Esophagus squamous epithelium (tissue), 5 donors: ENCODE measurements at places on chromosomes 13 and 19.

GRCh38 chr19:53808710-53809125 lies 15.4 kb downstream of the NLRP12 start:
- no peak for DNase-seq

- no peak for DNase-seq
Measured at GRCh38 chr19:46753420-46754155, 7.3 kb upstream of the STRN4 start.

- no peak for DNase-seq
Measured at GRCh38 chr13:109087916-109088623, 458.7 kb downstream of the MYO16 start.

- DNase-seq, result no peak
Measured at GRCh38 chr19:51086153-51086850, 3.6 kb upstream of the KLK14 start.

GRCh38 chr13:52061587-52061986 lies 37.1 kb downstream of the UTP14C start:
- no peak for DNase-seq

- DNase-seq, result no peak
Measured at GRCh38 chr19:5172859-5173630, 167.6 kb downstream of the PTPRS start.

GRCh38 chr13:50645092-50645491 lies 198.4 kb downstream of the DLEU7 start:
- DNase-seq, result no peak

- DNase-seq, result no peak
Measured at GRCh38 chr19:53844849-53845246, 20.7 kb upstream of the NLRP12 start.

DNA sequence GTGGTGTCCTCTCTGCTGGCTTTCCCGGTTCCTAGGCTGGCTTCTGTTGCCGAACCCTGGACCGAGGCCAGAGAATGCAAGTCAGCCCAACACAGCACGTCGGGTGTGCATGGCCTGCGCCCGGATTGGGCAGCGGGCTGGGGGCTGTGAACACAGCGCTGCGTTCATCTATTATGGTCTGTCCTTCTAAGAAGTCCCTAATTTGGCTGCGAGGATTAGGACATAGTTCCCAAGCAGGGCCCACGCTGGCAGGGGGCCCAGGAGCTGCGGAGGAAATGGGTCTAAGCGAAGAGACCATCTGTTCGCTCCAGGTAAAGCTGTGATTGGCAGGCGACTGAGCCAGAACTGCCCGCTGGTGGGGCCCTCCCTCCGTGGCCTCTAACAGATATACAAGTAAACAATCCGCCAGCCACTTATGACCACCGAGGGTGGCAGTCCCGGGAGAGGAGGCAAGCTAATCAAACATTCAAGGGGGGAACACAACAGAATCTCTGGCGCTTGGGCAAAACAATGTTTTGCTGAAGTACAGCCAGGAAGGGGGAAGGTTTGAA lies 6.0 kb downstream of the SYCE2 start:
- DNase-seq, result no peak

GRCh38 chr19:21751384-21751783 lies 16.0 kb downstream of the ZNF100 start:
- no peak for DNase-seq

GRCh38 chr19:38285567-38285966 lies 18.5 kb upstream of the C19orf33 start:
- DNase-seq, result no peak

GRCh38 chr19:16199275-16199932 lies 1.7 kb downstream of the AP1M1 start:
- DNase-seq, result no peak

DNA sequence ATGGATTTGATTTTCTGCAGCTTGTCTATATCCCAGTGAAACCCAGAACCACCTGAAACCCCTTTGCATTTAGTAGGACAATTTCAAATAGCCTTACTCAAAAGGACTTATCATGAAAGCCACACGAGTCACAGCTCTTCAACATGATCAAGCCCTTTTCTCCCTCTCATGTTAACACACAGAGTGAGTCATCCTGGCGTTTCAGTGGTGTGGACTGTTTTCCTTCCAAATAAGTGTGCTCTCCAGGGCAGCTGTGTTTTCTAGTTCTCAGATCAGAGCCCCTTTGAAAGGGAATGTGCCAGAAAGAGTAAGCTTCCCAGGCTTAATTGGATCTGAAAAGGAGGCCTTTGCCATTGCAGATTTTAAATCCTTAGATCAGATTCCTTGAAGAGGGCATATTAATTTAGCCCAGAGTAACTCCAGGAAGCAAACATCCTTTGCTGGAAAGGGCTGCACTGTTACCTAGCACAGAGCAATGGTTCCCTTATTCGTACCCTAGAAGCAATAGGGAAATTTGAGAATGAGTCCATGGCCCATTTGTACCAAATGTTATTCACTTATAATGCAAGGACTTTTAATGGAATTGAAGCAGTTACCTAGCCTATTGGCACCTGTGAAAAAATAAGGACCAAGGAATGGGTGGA lies 51.3 kb downstream of the ERICH6B start:
- no peak for DNase-seq

- no peak for DNase-seq
Measured at GRCh38 chr13:62093984-62094780, 678.5 kb upstream of the PCDH20 start.

GRCh38 chr19:44789943-44790483 lies 12.3 kb downstream of the CBLC start:
- no peak for DNase-seq

- peak; percentile 3 for DNase-seq
Measured at GRCh38 chr19:12611361-12611699, 610 bp downstream of the ZNF791 start.

GRCh38 chr19:6489278-6490061 lies 7.9 kb upstream of the DENND1C start:
- no peak for DNase-seq

GRCh38 chr19:10361569-10362011 lies 18.8 kb downstream of the TYK2 start:
- DNase-seq, result no peak

DNA sequence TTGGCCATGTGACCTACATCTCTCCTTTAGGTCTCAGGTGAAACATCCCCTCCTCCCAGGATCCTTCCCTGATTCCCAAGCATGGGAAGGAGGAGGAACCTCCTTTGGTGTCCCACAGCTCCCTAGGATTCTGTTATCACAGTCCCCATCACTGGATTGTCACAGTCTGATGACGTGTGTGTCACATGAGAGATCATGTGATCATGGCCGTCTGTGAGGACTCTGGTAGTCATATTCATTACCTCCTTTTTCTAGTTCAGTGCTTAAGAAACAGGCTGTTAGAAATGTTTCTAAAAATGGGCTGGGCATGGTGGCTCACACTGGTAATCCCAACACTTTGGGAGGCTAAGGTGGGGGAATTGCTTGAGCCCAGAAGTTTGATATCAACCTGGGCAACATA lies 3.0 kb downstream of the DHX34 start:
- DNase-seq, result no peak

DNA sequence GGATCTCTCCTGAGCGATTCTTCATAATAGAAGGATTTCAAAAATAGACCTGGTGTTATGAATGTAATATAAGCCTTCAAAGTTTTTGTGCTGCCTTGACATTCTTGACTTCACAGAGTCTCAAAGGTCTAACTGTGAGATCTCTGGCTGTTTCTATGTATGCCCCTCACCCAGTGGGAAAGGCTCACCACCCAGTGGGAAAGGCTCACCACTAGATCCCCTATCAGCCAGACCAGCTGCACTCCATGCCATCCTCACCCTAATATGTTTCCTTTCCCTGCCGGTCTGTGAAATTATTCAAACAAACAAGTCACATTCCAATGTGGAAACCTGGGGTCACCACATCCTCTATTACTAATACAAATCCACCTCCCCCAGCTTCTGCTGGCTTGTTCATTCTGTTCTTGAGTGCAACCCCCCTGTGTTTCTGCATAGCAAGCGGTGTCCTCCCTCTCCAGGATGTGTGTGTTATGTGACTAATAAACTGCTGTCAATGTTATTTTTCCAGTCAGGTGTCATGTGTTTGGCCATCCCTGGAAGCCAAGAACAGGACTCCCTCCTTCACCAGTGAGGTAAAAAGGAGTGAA lies 13.8 kb upstream of the SLITRK1 start:
- DNase-seq, result no peak

GRCh38 chr19:3760871-3761361 lies 576 bp downstream of the APBA3 start:
- DNase-seq, result no peak

DNA sequence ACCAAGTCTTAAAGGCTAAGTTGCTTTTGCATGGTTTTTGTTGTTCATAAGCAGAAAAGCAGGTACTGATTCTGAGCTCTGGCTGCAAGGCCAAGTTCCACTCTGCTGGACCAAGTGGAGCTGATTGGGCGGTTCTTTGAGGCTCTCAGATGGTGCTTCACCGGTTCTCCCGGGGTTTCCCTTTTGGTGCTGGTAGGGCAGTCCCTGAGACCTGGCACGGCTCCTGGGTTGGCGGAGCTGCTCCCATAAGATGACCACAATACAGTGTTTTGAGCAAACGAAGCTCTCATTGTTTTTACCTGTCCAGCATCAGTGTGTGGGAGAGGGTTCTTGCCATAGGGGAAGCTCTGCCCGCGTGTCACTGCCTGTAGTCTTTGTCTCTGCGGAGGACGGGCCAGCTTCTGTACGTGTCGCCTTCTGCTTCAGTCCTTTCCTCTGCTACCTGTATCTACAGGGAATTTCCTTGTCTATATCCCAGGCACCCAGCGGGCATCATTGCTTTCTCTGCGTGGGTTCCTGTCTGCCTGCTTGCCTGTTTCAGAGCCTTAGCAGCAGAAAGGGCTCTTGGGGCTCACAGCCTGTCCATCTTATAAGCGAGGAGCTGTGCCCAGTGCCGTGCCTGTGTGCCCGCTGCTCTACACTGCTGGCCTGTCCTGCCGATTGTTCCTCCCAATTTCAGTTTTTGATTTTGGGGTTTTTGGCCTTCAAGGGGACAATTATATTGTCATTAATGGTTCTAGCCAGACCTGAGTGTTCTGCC lies 2.3 kb downstream of the U2AF2 start:
- no peak for DNase-seq

GRCh38 chr13:43041369-43041921 lies 18.1 kb downstream of the DNAJC15 start:
- no peak for DNase-seq

- no peak for DNase-seq
Measured at GRCh38 chr19:17159466-17160393, 55.4 kb upstream of the USE1 start.

GRCh38 chr19:19334063-19334988 lies 13.7 kb downstream of the MAU2 start:
- DNase-seq, result no peak

- no peak for DNase-seq
Measured at GRCh38 chr19:45475537-45476291, 7.9 kb downstream of the FOSB start.

DNA sequence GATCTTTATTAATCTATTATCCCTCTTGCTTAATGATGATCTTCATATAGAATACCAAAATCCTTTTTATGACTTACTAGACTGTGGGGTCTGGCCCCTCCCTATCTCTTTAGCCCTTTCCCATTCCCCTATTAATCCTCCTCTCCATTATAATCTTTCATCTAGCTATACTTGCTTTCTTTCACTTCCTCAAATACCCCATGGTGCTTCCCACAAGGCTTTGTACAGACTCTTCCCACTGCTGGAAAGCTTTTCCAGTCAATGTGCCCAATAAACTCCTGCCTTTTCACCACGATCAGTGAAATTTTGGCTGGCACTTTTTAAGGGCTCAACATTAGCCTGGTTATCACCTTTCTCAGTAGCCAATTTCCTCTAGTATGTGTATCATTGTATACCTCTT lies 3.2 kb upstream of the EBPL start:
- no peak for DNase-seq

DNA sequence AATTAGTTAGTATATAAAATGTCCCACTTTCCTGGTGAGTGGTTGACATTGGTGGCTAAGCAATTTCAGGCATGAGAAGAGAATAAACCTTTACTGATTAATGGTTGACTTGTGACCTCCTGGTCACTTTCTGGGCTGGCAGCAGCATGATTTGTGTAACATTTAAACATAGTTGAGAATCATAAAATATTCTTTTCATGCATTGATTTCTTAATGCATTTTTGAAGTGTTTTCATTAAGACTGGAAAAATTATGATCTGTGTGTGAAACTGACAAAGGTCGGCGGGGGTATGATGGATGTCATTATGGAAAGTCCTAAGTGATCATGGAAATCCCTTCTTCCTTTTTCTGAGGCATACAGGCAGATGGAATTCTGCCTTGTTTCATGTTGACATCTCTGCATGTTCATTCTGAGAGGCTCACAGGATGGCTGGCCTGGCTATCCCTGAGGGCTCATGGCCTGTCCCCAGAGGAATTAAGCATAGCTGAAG lies 98.7 kb upstream of the RNF113B start:
- no peak for DNase-seq
